Neural progenitor cell (in vitro differentiated cells): ENCODE measurements at places on chromosomes 7 and 10. TPM values are rescaled to one million over a fixed set of nuclear protein-coding genes. Genes with fewer than 3 reads are reported as not detected.

The OPN1SW gene
- 0.46 TPM in 1 of 2 replicates, not detected in the other for total RNA-seq

The CDC14C gene
- total RNA-seq = 0.15 and 0.54 TPM in 2 replicates

The FAM170B gene
- total RNA-seq = not detected in 2 replicates

The AKR1C4 gene
- total RNA-seq = not detected in 2 replicates

GRCh38 chr10:121324678-121325213 lies 273.5 kb downstream of the FGFR2 start:
- no peak for DNase-seq

GRCh38 chr7:6276911-6277408 lies 4.5 kb upstream of the CYTH3 start:
- DNase-seq = no peak

- no peak for DNase-seq
Observed at GRCh38 chr7:35866186-35866585, 65.3 kb downstream of the SEPTIN7 start.

- DNase-seq = no peak
Observed at GRCh38 chr7:76232698-76233097, 31.0 kb downstream of the SRRM3 start.
